ENCODE measurements at places on chromosomes 3 and 15.

DNA sequence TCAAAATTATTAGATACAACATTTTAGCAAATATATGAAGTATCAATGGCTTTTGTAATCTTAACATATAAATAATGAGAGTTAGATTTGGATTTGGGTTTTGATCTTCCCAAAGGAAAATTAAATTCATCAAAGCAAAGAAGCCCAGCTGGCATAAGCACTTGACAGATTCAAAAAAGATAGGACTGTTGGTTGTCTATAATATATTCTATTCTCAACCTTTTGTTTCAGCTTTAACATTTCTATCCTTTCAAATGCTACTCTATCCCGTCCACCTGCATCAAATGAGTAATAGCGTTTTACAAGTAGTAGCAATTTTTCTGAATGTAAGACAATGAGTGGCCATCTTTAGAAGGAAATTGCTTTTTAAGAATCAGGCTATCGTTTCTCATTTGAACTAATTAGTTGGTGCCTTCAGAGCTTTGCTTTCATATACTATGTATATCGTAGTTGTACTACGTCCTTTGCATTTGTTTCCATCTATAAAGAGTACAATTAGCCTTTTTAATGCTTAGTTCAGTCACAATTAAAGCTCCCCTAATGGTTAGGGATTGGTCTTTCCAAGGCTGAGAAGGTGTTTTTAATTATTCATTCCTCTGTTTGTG lies 278.0 kb downstream of the UBE2E2 start:
- DNase-seq: no peak

- no peak for DNase-seq
Observed at GRCh38 chr3:29868543-29869101, 587.8 kb downstream of the RBMS3 start.

GRCh38 chr3:54538346-54538745 lies 389.5 kb downstream of the LRTM1 start:
- DNase-seq: no peak

DNA sequence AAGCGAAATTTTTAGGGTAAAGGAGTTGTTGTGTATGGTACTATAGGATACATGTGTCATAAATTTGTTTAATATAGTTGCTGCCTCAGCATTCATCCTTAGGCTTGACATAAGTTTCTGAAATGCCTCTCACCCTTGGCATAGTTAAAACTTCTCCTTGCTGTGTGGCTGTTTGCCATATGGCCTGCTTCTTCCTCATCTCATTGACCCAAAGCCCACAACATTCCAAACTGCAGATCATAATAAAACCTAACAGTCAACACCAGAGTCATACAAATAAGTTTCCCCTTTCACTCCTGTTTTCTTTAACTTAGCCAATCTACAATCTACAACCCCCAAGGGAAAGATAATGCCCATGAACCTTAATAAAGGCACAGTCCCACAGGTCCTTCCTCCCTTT lies 136.6 kb downstream of the TMCC1 start:
- DNase-seq: no peak

GRCh38 chr3:52679199-52679538 lies 6.5 kb downstream of the PBRM1 start:
- DNase-seq: no peak

DNA sequence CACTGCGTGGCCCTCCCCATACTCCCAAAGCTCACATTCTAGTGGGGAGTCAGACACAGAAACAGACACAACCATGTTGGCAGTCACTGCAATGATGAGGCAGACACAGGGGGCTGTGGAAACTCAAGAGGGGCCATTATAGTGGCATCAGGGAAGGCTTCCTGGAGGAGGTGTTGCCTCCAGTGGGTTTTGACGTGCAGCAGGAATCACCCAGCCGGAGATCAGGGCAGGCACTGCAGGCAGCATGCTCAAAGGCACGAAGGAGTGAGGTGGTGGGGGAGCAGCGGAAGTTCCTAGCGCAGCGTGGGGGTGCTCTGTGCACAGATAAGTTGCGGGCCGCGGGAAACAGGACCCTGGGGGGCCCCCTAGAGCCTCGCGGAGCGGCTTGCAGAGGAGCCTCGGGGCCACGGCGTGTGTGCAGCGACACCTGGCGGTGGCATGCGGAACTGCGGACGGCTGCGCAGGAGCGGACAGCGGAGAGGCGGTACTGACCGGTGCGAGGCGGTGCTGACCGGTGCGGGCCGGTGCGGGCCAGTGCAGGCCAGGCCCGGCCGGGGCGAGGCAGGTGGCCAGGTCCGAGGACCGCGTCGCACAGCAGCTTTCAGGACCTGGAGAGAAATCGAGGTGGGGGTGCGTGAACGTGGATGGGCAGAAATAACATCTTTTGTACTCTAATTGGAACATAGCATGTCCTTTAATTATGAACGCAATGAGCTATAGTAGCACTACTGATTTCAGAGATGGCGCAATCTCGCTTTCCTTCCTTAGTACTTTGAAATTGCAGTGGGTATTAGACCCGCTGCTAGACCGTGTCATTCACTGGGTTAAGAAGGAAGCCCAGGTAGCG lies 101.5 kb downstream of the FBLN2 start:
- DNase-seq: peak; percentile 78

GRCh38 chr15:80773122-80773551 lies 6.0 kb upstream of the CEMIP start:
- no peak for DNase-seq

GRCh38 chr3:5758699-5759098 lies 571.2 kb downstream of the EDEM1 start:
- DNase-seq: no peak

Measured in stimulated activated CD8-positive, alpha-beta memory T cell treated with anti-CD3 and anti-CD28 coated beads, Interleukin-2, amount 100 ng/mL, for 48 hours (primary cell).